CD4-positive, alpha-beta memory T cell (primary cell): ENCODE measurements at places on chromosomes 11 and 22. TPM values are rescaled to one million over a fixed set of nuclear protein-coding genes. Genes with fewer than 3 reads are reported as not detected.

- DNase-seq: peak; percentile 76
These were observed 661 bp upstream of the MALAT1 start for GRCh38 chr11:65498042-65498726.

The CSRP3 gene
- total RNA-seq: not detected

DNA sequence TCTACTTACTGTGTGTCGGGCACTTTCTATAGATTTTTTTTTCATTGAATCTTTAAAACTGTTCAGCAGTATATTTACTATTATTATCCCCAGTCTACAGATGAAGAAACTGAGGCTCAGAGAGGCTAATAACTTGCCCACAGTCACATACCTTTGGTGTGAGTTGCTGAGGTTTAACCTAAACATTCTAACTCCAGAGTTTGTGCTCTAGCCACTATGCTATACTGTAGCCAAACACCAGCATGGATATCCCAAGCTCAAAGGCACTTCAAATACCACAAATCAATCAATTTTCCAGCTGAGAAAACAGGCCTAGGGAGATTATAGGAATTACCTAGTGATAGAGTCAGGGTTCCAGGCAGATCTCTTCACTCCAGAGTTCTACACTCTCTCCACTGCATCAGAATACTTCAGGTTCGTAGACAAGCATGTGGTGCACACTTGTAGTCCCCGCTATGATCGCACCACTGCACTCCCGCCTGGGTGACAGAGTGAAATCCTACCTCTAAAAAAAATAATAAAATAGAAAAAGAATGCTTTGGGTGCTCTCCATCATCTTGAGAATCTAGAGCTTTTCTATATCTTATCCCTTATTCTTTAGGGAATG lies 20.4 kb upstream of the UPB1 start:
- DNase-seq: no peak

DNA sequence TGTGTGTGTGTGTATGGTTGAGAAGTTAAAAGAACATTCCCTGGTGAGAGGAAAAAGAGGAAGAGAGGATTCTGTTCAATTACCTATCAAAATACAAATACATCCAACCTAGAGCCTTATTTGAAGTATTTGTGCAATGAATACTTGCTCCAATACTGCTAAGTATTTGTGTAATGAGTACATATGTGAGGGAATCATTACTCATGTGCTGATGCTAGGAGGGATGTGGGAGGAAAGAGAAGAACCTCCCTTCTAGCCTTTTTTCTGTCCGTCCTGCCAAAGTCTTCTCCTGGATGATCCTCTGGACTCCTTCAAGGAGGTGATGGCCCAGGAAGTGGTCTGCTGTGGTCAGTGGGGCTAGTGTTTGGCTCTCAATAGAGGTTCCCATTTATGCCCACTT lies 36.0 kb upstream of the ACCSL start:
- no peak for DNase-seq

The TSGA10IP gene
- not detected for total RNA-seq

GRCh38 chr22:50206599-50206998 lies 5.8 kb downstream of the SELENOO start:
- no peak for DNase-seq

The SPTBN2 gene
- total RNA-seq: not detected
